ENCODE measurements at places on chromosomes 5 and 9.

- DNase-seq: no peak
These were observed 24.5 kb upstream of the KDM4C start for GRCh38 chr9:6733257-6733656.

DNA sequence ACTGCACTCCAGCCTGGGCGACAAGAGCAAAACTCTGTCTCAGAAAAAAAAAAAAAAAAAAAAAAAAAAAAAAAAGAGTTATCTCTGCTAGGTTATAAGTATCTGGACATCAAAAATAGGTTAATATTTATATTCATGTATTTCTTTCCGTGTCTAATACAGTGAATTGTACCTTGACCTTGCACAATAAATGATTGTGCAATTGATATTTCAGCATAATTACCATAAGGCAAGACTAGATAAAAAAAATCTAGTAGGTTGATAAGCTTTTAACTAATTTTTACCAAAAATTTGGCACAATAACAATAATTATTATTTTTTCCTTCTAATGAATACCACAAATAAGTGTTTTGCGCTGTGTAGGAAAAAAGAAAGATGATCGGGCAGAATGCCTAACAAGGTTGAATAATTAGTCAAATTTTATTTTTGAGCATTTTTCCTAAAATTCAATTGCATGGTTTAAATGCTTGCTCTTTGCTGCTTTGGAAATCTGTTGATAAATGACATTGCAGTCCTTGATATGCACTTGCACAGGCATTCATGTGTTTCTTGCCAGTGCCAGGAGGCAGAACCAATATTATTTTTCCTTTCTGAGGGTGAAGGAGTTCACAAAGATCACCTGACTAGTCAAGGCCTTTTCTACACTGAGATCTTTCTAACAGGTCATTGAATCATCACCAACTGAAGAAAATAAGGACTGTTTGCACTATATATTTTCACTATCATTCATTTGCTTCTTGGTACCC is 127.5 kb downstream of the ARRDC3 start:
- DNase-seq: no peak

DNA sequence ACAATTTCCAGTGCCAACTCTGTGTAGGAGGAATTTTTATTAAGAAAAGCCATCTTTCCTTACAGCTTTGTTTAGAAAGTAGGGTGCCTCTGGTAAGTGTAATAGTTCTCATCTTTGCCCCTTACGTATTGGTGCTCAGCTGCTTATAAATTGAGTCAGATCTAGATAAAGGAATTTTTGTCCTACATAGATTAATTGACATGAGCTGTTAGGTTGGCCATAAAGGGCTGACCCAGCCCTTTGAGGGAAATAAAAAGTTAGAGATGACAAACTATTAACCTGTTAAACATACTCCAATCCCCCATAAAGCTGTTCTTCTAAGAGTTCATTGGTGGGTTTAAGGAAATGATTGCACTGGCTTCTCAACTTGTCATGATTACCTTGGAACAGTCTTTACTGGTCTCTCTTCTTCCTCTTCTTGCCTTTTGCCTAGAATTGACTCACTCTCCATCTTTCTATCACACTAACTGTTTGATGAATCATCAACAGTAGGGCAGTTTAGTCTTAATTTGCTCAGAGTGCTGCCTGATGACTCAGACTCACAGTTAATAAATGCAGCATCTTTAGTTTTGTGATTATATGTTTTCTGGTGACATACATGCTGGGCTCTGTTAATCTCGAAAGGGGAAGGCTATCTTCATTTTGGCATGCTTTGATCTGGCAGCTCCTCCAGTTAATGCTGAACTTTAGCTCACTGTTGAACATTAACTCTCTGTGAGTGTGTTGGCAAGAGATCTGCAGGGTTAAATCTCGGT is 51.7 kb downstream of the ARHGAP26 start:
- no peak for DNase-seq

- DNase-seq: no peak
These were observed 26.3 kb downstream of the LIFR start for GRCh38 chr5:38529955-38530646.

- DNase-seq: no peak
These were observed 266.2 kb downstream of the SPATA31D1 start for GRCh38 chr9:82254646-82255367.

DNA sequence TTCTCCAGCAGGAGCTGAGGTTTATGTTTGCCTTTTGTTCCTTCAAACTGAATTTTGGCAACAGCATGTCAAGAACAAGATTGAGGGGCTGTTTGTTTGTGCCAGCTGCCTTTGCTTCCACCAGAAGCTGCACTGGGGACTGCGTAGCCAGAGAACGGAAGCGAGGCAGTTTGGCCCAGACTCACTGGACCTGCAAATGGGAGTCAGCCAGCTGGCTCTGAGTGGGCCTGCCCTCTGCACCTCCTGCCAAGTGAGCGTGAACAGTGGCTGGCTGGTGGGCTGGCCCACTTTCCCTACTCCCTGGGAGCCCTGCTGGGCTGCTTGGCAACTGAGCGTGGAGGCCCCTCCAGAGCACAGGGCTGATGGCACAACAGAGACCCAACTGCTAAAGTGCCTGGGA is 111.6 kb downstream of the GALNT10 start:
- no peak for DNase-seq

DNA sequence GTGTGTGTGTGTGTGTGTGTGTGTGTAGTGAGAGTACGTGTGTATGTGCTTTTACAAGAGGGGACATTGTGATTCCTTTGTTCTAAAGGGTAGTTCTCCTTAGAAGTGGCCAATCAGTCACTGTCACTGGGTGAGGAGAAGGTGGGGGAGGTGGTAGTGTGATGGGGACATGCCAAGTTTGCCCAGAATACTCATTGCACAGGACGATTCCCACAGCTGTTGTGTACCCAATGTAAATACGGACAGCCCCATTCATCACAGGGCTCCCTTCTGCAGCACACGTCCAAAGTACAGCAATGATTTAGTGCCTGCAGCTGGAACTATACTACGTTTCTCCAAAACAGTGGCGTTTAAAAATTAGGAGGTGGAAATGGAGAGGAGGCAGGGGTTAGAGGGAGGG is 287.8 kb downstream of the TLR4 start:
- no peak for DNase-seq

GRCh38 chr5:142053426-142054151 is 40.8 kb upstream of the GNPDA1 start:
- no peak for DNase-seq

GRCh38 chr9:89182369-89182768 is 3.8 kb upstream of the SHC3 start:
- no peak for DNase-seq

DNA sequence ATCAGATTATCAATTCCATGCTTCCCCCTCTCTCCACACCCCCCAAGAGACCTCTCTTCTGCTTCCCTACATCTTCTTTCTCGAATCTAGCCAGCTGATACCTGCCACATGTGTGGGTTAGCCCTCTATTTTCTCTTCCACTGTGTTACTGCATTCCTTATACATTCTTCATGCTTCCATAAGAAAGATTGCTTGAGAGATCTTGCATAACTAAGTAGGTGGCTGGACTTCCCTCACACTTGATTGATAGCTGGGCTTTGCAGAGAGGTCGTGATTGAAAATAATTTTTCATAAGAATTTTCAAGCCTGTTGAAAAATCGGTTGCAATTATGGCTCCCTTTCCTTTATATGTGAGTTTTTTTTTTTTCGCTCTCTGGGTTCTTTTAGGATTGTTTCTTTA is 33.0 kb upstream of the PANK3 start:
- no peak for DNase-seq

DNA sequence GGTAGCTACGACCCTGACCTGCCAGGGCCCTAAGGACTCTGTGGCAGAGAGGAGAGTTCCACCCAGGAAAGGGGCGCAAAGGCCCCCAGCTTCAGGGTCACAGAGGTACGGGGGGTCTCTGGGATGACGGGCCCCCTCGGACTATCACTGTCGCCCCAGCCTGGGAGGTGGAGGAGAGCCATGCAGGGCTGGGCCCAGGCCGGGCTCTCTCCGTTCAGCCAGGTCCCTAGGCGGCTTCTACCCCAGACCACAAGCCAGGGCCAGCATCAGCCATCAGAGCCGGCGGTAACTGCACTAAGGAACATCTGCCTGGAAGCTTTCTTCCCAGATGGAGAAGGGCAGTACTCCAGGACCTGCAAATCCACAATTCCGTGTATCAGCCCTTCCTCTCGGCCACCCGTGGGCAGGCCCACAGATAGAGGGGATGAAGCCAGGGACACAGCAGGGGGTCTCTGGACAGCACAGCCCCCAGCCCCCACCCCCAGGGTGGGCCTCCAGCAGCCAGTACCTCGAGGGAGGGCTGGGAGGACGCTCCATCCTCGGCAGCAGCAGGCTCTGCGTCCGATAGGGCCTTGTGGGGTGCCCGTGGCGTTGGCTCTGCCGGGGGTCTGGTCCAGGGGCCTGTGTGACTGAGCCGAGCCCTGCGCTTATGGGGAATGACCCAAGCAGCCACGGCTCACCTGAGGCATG is 38.4 kb downstream of the NACC2 start:
- no peak for DNase-seq

DNA sequence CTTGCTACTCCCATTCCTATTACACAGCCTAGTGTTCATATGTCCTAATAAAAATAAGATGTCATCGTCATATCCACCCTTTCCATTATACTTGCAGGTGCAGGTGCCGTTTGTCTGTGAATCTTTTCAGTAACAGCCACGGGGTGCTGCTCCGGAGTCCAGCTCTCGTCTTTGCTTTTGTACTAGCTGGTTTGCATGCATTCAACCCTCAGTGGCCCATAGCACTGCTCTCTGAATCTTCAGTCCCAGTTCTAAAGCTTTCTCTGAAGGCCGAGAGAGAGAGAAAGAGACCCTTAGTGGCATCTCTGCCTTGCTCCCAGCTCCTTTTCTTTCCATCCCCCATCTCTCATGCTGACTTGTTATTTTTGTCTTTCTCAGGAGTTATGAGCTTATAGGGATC is 468.5 kb downstream of the TMEM232 start:
- DNase-seq: no peak

GRCh38 chr5:34600118-34600493 is 56.0 kb upstream of the RAI14 start:
- no peak for DNase-seq

- DNase-seq: no peak
These were observed 417 bp downstream of the GABBR2 start for GRCh38 chr9:98708103-98708932.

DNA sequence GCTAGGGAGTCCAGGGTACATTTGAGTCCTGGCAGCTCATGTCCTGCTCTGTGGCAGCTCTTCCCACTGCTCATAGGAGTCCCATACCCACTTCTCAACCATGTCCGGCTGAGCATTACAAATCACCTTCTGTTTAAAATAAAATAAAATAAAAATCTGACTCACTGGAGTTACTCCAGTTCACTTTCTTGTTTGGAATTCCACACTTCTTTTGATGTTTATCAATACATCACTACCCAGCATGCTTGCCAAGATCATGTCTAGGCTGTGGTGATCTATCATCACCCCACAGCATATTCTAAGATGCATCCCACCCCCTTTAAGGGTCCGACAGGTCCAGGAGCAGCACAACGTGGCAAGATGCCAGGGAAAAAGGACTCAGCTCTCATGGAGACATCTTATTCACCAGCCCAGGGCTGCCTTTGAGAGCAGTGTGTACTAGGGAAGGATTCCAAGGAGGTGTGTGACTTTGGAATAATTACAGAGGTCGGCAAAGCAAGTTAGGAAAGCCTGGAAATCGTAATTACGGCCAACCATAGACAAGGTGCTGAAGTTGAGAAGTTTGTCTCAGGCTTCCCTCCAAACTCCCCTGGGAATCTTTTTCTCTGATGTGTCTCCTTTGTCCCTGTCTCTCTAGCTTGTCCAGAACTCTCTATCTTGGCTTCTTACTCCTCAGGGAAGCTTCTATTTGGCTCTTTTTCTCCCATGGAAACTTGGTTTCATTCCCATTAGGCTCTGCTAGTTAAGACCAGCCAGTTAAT is 111.4 kb upstream of the SLC1A3 start:
- no peak for DNase-seq

- DNase-seq: no peak
These were observed 25.9 kb upstream of the PPP1R2B start for GRCh38 chr5:156824241-156824640.

- DNase-seq: no peak
These were observed 20.7 kb downstream of the SLIT3 start for GRCh38 chr5:169280286-169280685.

DNA sequence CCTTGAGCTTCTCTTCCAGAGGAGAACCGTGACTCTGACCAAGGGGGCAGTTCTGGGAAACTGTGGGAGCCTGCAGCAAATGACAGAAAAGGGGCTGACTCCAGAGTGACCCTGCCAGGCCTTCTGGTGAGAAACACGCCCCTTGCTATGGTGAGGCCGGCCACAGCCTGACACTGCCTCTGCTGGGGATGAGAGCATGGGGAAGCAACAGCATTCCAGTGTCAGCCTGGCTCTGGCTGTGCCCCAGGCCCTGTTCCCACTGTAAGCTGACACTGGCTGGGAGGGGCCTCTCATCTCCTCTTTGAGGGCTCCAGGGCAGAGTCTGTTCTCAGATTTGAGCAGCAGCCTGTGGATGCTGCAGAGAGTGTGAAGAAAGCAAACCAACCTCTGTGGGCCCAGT is 180.0 kb upstream of the IL12B start:
- DNase-seq: no peak

- DNase-seq: no peak
These were observed 273.1 kb upstream of the PIK3R1 start for GRCh38 chr5:67942421-67942820.

DNA sequence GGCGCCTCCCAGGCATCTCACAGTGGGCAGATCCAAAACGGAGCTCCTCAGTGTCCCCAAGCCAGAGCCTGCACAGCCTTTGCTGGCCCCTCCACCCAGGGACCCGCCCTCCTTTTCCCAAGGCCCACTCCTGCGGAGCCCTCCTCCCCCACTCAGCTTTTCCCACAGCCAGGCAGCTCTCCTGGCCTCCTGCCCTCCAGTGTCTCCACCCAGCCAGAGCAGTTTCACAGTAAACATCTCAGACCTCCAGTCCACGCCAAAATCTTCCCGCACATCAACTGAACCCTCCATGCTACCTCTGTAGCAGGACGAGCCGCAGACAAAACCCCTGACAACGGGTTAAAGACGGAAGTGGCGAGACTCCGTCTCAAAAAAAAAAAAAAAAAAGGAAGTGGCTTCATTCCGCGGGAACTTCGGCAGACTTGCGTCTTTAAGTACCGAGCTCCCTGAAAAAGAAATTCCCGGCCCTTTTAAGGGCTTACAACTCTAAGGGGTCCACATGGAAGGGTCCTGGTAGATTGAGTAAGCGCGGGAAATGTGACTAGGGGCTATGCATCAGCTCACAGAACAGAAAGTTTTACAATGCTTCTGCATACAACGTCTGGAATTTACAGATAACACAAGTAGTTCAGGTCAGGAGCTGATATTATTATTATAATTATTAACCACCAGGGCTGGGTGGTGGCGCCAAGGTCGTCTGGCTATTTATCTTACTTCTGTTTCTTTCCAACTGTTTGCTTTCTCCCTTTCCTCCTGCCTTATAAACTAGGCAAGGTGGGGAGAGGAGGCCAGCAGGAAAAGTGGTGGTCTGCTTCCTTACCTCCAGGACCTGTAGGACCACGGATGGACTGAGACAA is 11.4 kb upstream of the GRIN1 start:
- no peak for DNase-seq

- no peak for DNase-seq
These were observed 88.4 kb upstream of the GRAMD2B start for GRCh38 chr5:126334760-126335159.
